ENCODE measurements at places on chromosomes 6 and 20. TPM values are rescaled to one million over a fixed set of nuclear protein-coding genes. Genes with fewer than 3 reads are reported as not detected.

EMILIN3 gene
- total RNA-seq, result 0.09 TPM

PGBD1 gene
- total RNA-seq, result 10.2 TPM

RAB23 gene
- 8.1 TPM for total RNA-seq

RSPH9 gene
- total RNA-seq, result 0.34 TPM

GRCh38 chr6:132954222-132954621 is 139.9 kb downstream of the RPS12 start:
- DNase-seq, result no peak

DNA sequence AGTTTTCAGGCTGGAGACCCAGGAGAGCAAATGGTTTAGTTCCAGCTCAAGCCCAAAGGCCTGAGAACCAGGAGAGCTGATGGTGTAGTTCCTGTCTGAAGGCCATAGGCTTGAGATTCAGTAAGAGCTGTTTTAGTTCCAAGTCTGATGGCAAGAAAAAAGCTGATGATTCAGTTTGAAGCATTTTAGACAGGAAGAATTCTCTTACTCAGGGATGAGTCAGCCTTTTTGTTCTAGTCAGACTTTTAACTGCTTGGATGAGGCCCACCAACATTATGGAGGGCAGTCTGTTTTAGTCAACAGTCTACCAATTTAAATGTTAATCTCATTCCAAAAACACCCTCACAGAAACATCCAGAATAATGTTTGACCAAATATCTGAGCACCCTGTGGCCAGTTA is 2.5 kb downstream of the ZSCAN26 start:
- DNase-seq, result peak; percentile 84
